Psoas muscle (tissue), 8 donors: ENCODE measurements at places on chromosomes 1 and 21. TPM values are rescaled to one million over a fixed set of nuclear protein-coding genes. Genes with fewer than 3 reads are reported as not detected.

Gene C21orf58
- 1.1 TPM for total RNA-seq

Gene SPRR5
- not detected for total RNA-seq

Gene E2F2
- 0.06 TPM for total RNA-seq

DNA sequence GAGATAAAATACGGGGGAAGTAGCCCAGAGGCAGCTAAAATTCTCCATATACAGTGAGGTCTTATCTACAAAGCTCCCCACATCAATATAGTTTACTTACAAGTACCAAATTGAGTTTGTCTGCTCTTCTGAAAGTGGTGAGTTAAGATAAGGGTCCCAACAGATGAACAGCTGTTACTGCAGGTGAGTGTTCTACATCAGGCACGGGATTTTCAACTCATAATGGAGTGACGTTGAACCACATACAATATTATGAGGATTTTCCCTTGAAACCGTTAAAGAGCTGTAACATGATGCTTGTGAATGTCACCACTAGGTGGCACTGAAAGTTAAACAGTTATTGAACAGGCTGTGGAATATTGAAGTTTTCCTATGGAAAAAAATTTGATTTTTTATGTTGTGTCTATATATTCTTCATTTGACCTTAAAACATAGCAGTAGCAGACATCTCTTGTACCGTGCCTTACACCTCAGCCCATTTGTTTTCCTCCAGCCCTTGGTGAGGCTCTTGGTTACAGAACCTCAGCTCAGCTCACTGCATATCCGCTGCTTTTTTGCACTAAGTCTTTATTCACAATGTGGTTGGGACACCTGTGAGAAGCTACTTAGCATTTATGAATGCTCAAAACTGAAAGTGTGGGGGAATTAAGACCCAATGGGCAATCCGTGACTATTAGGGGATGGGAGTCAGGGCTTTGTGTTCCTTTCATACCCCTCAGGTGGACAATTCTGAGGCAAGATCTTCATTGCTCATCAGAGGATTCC, 23.2 kb downstream of the CD1D start:
- DNase-seq = no peak

GRCh38 chr1:97603776-97604175, 317.1 kb downstream of the DPYD start:
- no peak for DNase-seq

DNA sequence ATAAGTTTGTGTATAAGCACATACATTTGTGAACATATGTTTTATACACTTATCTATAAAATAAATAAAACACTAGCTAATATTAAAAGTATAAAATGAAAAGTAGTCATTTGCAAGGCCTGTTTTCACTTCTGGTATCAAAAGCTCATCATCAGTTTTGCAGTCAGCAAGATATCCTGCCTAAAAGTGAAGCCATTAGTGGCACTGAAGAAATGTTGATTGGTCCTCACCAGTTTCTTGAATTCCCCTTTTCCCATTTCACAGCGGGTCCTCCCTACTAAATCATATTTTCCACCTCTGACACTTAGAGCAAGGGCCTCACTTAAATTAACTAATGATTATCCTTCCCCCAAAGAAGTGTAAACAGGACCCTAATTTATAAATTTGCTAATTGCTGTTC, 6.7 kb downstream of the TBX15 start:
- DNase-seq = no peak

- DNase-seq = no peak
Measured at GRCh38 chr1:178341261-178341956, 155.4 kb downstream of the CLEC20A start.
